ENCODE measurements at places on chromosomes 2 and 18.

DNA sequence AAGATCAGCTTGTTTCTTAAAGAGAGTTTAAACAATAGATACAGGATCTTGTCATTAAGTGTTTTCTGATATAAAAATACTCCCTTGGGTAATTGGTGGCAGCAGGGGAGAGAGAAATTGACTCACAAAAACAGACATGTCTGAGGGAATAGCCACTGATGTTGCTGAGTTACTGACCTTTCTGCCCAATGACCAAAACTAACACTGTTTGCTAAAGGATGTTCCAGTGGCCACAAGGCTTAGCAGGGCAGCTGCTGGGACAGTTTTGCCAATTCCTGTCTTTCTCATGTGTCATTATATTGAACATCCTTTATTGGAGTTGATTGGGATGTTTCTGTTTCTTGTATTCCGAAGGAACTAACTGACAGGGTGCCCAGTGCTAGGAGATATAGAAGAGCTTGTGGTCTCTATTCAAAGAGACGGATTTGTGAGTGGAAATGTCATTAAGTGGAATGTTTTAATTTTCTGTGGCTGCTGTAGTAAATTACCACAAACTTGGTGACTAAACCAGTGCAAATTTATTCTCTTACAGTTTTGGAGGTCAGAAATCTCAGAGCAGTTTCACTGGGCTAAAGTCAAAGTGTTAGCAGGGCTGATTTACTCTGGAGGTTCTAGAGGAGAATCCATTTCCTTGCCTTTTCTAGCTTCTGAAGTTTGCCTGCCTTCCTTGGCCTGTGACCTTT lies 124.8 kb upstream of the RMDN2 start:
- no peak for DNase-seq

DNA sequence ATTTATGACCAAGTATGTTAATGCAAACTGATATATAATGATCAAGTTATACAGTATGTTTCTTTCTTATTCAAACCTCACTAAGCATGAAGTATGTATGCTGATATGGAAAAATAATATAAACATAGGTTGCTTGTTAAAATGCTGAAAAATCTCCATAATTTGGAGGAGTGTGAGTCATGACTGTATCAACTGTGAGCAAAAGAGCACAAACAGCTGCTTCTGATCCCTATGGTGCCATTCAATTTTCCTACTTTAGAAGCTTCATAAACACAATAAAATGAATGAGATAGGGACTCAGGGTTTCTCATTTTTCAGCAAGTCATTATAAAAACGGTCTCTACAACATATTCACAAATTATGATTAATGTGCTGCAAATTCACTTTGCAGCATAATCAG lies 129.9 kb upstream of the TFPI start:
- no peak for DNase-seq

GRCh38 chr2:36445185-36445866 lies 89.7 kb downstream of the CRIM1 start:
- DNase-seq, result no peak

DNA sequence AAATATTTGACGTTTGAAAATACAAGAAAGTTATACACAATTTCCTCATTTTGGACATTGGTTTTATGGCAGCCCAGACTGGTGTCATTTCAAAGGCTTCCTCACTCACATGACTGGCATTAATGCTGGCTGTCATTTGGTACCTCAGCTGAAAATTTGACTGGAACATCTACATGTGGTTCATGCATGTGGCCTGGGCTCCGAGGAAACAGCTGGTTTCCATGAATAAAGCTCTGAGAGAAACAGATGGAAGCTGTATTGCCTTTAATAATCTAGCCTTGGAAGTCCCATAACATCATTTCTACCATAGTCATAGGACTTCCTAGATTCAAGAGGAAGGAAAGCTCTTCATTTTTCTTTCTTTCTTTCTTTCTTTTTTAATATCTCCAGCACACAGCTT lies 42.9 kb upstream of the RIT2 start:
- no peak for DNase-seq

DNA sequence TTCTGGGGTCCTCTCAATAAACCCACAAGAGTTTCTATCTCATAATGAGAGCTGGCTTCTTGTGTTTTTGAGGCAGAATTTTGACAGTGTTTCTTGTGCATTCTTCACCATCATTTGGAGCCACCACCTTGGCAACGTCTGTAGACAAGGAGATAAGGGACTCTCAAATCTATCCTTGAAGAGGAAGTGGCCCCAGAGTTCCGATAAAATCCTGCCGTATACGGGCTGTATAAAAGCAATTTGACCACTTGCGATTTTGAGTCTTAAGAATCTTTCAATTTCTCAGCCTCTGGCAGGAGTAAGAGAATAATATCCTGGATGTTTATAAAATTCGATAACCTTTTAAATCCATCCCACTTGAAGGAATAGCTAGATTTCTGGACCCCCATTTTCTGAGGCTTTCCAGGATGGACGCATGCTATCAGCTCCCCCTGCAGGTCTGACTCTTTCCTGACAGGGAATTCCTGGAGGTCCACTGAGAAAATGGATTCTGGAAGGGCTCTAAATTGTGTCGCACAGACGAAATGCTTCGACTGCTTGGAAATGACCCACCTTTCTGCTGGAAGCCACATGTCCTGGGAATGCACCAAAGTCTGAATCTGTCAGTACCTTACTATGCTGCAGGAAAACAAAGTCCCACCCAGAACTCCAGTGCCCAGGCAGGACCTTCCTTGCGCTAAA lies 54.1 kb downstream of the E2F6 start:
- no peak for DNase-seq

GRCh38 chr2:37436323-37436722 lies 91.9 kb downstream of the QPCT start:
- no peak for DNase-seq

DNA sequence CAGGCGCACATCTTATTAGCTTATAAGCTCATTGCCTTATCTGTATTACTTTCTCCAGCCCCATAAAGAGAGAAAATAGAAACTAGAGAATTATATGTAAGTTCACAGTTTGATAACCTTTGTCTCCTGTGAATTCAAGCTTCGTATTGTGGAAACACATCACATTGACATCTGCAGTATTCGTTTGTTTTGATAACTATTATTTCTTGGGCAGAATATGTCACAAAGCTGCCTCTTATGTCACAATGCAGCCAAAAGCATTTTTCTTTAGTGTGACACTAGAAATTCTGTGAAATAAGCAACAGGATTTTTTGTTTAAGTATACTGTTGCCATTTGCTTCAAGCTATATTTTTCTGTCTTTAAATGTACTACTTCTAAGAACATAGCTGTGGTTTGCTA lies 221.5 kb downstream of the DOK6 start:
- no peak for DNase-seq

DNA sequence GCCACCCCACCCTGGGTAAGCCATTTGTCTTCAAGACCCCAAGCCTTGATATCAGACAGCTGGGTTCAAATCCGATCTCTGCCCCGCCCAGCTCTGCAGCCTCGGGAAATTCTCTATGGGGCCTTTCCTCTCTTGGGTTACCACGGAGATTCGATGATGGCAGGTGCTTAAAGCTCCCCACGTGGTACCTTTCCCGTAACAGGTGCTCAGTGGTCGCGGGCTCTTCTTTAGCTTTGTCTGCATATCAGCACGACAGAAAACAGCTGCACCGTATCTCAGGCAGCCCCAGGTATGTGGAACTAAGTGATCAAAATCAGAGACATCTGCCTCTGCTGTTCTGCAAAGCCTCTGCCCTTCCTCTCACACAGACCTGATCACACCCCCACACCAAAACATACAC lies 37.4 kb downstream of the TTC32 start:
- DNase-seq, result no peak

GRCh38 chr2:31877008-31877407 lies 133.8 kb downstream of the MEMO1 start:
- no peak for DNase-seq

- no peak for DNase-seq
Measured at GRCh38 chr2:25426326-25426725, 84.6 kb upstream of the DNMT3A start.

DNA sequence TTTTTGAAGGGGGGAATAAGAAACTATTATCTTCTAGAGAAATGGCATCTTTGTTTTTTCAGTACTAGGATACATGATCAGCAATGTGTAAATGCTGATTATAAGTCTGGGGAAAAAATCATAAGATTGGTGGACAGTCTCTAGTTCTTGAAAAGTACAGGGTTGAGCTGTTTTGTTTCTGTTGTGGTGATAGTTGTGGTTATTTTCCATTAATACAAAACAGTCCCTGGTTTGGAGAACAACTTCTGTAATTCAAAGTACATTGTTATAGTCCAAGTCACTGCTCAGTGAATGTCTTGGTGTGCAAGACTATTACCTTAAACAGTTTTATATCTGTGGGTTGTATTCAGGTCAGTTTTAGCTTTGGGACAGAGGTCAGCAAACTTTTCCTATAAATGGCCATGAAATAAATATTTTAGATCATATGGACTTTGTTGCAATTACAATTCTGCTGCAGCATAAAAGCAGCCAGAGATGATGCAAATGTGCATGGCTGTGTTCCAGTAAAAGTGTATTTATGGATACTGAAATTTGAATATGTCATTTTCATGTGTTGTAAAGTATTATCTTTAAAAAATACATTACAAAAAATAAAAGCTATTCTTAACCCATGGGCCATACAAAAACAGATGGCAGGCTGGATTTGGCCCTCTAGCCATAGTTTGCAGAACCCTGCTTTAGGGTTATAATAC lies 111.0 kb downstream of the CERS6 start:
- DNase-seq, result no peak

DNA sequence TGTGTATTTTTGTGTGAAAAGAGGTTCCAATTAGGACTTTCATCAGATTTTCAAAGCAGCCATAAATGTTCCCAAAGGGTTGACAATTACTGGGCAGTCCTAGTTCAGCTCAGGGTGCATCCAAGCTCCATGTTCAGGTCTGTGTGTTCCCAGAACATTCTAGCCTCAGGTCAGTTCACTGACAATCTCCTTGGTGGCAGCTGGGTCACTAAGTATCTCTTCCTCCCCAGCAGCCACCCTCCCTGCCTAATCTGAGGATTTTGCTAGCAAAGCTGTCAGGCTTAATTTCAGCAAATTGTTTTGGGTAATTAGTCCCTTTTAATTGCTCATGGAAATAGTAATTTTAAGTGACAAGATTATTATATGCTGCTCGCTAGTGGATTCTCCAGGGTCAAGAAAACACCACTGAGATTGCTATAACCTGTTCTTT lies 29.8 kb downstream of the UPP2 start:
- DNase-seq, result no peak

DNA sequence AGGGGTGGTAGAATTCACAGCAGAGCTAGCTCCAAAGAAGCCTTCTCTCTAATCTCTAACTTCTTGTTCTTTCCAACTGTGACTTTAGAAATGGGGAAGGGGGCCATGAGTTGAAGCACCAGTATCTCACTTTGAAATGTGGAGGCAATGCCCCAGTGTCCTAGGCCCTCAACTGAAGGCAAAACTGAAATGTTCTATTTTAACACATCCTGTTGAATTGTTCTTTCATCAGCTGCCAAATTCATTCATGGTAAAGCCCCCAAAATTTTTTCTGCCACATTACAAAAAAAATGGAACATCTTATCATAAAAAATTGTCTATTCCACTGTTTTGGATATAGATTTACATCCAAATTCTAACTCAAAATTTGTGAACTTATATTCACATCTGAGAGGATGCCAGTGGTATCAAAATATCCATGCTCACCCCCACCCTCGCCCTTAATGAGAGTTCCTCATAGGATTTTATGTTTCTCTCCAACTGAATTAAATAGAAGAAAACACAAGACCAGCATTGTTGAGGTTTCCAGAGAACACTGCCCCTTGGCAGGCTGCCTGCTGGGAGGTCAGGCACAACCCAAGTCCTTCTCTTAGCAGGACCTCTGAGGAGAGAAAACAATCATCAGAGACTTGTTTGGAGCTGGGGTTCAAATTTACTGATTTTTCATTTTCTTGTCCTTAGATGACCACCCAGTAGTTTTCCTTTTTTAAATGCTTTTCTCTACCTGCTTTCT lies 147.4 kb upstream of the PGAP1 start:
- DNase-seq, result no peak

DNA sequence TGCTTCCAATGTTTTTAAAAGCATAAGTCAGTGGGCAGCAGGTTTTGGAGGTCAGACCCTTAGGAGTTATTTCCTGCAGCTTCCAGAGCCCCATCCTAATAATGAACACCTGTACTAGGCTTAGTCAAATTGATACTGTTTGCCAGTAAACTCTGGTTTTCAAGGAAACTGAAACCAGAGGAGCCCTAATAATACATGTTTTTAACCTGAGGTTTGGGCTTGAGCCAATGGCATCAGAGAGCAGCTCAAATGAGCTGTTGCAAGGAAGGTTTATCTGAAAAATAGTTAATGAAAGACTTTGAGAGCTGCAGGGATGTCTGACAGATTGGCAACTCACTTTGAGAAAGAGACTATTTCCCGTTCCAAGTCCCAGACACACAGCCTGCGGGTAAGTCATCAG lies 54.6 kb downstream of the DCC start:
- no peak for DNase-seq

GRCh38 chr2:237731663-237732062 lies 66.9 kb upstream of the RBM44 start:
- peak; percentile 22 for DNase-seq

- DNase-seq, result no peak
Measured at GRCh38 chr18:63488160-63488559, 11.4 kb downstream of the SERPINB5 start.

- DNase-seq, result no peak
Measured at GRCh38 chr18:7755753-7756475, 188.8 kb downstream of the PTPRM start.

- no peak for DNase-seq
Measured at GRCh38 chr18:45760462-45761036, 36.6 kb downstream of the SLC14A1 start.

DNA sequence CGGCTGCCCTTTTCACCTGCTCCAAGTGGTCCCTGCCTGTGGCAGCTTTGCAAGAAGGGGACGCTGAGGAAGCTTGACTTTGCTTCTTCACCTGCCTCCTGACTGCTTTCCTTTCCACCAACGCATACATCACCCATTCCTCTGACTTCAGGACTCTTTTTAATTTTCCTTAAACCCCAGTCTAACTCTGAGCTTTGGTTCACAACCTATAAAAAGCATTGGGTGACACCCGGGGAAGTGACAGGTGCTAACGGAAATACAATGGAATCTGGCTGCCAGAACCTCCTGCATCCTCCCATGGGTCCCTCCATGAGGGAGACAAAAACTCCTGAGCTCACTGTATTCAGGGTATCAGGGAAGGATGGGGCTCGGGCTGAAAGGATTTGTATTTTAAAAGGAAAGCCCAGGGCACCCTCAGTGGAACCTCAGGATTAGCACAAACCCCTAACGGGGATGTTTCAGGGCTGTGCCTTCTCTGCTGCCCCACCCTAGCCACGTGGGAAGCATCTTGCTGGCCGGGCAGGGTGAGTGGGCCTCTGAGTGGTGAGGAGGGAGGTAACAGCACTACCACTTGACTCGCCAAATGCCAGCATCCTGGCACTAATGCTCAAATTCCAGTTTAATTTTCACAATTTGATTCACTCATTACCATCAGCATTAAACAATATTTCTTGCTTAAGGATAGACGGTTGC lies 284.8 kb downstream of the CELF4 start:
- no peak for DNase-seq

- no peak for DNase-seq
Measured at GRCh38 chr2:120897399-120897798, 161.7 kb downstream of the GLI2 start.

- DNase-seq, result no peak
Measured at GRCh38 chr18:45103319-45104048, 422.8 kb downstream of the SETBP1 start.

All from activated CD8-positive, alpha-beta memory T cell treated with anti-CD3 and anti-CD28 coated beads for 4 hours (primary cell).